ENCODE measurements at places on chromosomes 2 and 18.
A peak's percentile ranks its signal among the peaks of the same experiment; 100 is the strongest.

- DNase-seq: peak; percentile 10
Measured at GRCh38 chr18:6885992-6886796, 156.7 kb downstream of the ARHGAP28 start.

DNA sequence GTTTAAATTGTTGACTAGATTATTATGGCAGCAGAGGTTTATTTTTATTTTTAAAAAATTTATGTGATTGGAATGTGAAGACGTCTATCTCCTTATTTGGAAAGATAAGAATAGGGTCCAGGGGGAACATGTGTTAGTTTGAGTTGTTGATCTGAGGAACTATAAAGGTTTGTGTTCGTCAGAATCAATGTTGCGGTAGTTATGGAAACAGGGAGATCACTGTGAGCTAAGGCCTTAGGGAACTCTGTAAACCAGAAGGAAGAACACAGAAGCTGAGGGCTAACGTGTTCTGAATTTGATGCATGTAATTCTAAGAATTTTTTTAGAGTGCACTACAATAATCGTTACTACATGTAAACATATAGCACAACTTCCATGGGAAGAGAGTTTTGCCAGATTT is 168.5 kb upstream of the ZSWIM2 start:
- DNase-seq: no peak

GRCh38 chr18:48161191-48161910 is 230.9 kb upstream of the SMAD2 start:
- DNase-seq: no peak

- no peak for DNase-seq
Measured at GRCh38 chr2:117972476-117973123, 41.3 kb downstream of the CCDC93 start.

Data from Panc1 (cell line).